HCEC 1CT (cell line): ENCODE measurements at places on chromosomes 2 and 18.
A peak's percentile ranks its signal among the peaks of the same experiment; 100 is the strongest.

DNA sequence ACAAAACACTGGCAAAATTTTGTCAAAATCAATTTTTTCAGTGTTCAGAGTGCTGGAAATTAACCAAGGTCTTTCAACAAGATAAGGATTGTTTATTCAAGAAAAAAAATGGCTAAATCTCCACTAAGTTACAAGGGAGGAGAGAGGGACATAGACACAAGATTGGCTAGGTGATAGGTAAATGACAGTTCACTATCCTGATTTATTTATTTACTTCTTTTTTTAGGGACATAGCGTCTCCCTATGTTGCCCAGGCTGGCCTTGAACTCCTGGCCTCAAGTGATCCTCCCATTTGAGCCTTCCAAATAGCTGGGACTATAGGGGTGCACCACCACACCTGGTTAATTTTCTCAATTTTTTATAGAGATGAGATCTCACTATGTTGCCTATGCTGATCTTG is 3.7 kb upstream of the WDR33 start:
- no peak for DNase-seq

DNA sequence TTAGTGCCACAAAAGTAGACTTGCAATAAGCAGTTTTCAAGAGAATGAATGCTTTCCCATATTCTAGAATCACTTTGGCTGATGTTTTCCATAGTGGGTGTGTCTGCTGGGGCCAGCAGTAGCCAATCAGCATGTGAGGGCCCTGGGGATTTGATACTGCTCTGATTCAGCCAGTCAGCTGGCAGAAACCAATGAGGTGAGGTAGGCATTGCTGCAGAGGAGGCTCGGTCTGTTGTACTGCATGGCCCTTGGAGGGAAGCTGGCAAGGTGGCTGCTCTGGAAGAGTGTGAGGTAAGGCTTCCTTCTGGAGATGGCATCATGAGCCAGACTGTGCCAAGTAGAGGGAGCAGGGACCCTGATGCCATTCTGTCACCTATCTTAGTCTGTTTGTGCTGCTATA is 22.7 kb downstream of the TMEM87B start:
- DNase-seq, result no peak

DNA sequence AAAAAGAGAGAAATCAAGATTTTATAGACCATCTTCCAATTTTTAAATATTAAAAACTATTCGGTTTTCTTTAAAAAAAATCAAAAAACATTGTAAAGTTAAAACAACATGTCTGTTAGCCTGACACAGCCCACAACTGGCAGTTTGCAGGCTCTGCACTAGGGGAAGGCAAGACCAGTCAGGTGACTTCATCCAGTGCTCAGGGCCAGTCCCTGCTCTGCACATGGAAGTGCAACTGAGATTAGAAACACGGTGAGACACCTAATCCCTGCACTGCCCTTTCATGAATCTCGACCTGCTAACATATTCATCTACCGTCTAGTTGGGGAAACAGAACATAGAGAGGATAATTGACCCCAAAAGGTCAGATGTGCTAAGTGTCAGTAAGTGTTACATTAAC is 135.2 kb downstream of the BARD1 start:
- DNase-seq, result no peak

GRCh38 chr2:28707592-28707991 is 44.0 kb upstream of the PPP1CB start:
- DNase-seq, result no peak

- DNase-seq, result peak; percentile 21
Observed at GRCh38 chr18:48409591-48410094, 460 bp upstream of the ZBTB7C start.

GRCh38 chr2:169072163-169072925 is 3.0 kb downstream of the DHRS9 start:
- no peak for DNase-seq
